ENCODE measurements at places on chromosomes 4 and X. TPM values are rescaled to one million over a fixed set of nuclear protein-coding genes. Genes with fewer than 3 reads are reported as not detected.

DNA sequence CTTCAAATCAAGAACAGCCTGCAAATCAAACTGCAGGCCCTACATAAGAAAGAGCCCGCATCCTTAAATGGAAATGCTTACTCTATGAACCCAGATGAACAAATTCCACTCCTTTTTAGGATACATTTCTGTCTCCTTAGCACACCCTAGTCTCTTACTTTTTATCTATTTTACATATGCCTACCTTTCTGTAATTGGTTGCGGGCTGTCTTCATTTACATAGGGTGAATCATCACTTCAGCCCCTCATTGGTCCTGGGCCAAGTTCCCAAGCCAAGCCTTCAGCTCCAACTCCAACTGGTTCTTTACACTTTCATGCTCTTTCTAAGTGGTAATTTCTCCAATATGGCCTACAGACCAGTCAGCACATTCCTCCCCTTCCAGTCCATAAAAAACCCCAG is 219.3 kb downstream of the TRAM1L1 start:
- H3K4me3 ChIP-seq: no peak overlapping the region
- H3K4me1 ChIP-seq: no peaks in the 10 kb centered on the region
- DNase-seq: no peak
- no peaks in the 10 kb centered on the region for H3K27me3 ChIP-seq

DNA sequence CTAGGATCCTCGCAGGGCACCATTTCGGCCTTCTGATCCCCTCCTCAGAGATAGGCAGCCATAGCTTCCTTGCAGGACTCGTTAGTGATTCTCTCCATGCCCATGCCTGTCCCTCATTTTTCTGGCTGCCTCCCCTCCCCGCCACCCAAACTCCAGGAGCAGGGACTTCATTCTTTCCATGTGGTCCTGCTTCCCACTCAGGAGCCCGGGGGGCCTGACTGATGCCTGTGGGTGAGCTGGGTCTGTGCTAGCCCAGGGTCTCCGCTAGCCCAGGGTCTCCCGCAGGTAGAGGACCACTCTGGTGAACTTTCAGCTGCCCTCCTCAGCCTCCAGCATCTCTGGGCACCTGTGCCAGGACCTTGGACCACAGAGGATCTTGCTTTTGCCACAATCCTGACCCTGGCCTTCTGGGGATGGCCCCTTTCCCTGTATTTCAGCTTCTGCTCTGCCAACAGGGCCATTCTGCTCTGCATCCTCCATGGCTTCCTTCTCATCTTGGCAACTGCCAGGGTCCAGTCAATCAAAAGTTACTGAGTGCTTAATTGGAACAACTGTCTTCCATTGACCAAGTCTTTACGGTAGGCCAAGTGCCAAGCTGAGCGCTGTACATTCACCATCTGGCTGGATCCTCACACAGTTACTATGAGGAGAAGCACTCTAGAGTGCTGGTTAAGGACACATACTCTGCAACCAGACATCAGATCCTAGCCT is 152.2 kb downstream of the EFNB1 start:
- no peak overlapping the region for H3K27ac ChIP-seq
- no peaks in the 10 kb centered on the region for H3K4me1 ChIP-seq

Gene RAB39B
- total RNA-seq: 0.72 TPM

- no peaks in the 10 kb centered on the region for H3K4me1 ChIP-seq
- no peaks in the 10 kb centered on the region for H3K36me3 ChIP-seq
- no peaks in the 10 kb centered on the region for H3K27me3 ChIP-seq
- DNase-seq: no peak
- no peak overlapping the region for H3K4me3 ChIP-seq
Observed at GRCh38 chrX:130172127-130172845, 524 bp downstream of the RAB33A start.

GRCh38 chr4:167177925-167178324 is 56.4 kb downstream of the SPOCK3 start:
- no peaks in the 10 kb centered on the region for H3K36me3 ChIP-seq
- H3K27me3 ChIP-seq: no peaks in the 10 kb centered on the region
- no peak overlapping the region for H3K4me3 ChIP-seq
- H3K27ac ChIP-seq: no peak overlapping the region
- H3K4me1 ChIP-seq: no peaks in the 10 kb centered on the region
- DNase-seq: no peak
